CD4-positive, alpha-beta T cell treated with Interleukin-15 for 4 hours (primary cell): ENCODE measurements at places on chromosomes 13 and 19.

GRCh38 chr13:110319774-110320509 lies 12.9 kb downstream of the COL4A2 start:
- no peak for DNase-seq

DNA sequence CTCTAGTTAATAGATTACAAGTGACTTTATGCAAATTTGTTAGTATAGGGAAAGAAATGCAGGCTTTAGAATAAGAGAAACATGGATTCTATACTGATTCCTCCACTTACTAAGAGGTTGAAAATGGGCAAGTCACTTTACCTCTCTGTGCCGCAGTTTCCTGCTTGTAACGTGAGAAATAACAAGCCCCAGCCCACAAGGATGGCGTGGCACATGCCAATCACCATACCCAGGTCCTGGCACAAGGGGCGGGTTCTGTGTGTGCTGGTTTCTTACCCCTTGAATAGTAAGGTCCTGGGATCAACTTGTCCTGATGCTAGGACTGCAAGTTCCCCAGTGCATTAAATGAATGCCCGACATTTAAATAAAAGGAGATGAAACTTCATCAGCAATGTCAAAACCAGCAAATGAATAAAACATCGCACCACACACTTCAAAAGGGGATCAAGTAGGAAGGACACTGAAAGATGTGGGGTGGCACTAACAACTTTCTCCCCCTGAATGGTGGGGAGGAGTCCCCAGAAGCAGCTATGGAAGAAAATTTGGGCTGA lies 7.9 kb upstream of the SIGLEC9 start:
- DNase-seq = peak; percentile 30

- no peak for DNase-seq
These were observed 25.6 kb upstream of the GARRE1 start for GRCh38 chr19:34228762-34229161.

DNA sequence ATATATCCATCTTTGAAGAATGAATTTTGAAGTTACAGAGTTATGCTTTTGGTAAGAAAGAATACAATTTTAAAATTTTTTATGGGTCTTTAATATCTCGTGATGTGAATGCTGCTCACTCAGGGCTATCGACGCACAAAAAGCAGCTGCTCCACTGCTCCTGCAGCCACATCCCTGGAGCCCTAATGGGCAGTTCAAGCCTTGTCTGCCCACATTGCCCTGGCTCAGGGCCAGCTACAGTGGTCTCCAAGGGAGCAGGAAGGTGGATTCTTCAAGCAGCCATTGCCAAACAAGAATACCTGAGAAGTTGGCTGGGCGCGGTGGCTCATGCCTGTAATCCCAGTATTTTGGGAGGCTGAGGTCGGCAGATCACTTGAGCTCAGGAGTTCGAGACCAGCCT lies 85.8 kb downstream of the IPO5 start:
- DNase-seq = no peak

GRCh38 chr19:2703691-2704216 lies 1.3 kb upstream of the GNG7 start:
- no peak for DNase-seq

GRCh38 chr13:42215578-42216421 lies 56.2 kb upstream of the AKAP11 start:
- DNase-seq = peak; percentile 9

DNA sequence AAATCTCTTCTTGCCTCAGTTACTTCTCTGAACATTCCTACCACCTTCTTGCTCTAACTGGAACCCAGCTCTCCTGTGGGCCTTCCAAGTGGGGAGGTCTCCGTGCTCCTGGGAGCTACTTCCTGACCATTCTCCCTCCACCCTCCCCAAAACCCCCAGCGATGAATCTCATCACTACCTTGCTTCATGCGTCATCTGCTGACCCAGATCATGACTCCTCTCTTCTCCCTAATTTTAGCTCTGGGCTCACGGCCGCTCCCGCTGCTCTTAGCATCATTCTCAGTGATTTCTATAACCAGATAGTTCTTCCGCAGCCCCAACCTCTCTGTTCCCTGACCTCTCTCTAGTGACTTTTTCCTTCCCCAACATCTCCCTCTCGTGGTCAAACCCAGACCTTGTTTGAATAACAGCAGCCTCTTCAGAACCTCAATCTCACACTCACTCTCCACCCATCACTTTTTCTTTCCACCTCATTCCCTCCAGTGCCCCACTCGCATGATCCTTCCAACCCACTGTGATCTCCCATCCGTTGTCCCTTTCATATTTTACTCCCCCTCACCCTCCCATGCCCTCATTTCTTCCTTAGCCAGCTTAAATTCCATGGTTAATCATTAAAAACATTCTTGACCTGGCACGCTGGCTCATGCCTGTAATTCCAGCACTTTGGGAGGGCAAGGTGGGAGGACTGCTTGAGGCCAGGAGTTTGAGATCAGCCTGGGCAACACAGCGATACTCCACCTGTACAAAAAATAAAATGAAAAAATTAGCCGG lies 21.8 kb downstream of the MRPS12 start:
- DNase-seq = peak; percentile 38

- no peak for DNase-seq
These were observed 18.0 kb downstream of the SLC5A5 start for GRCh38 chr19:17889609-17890214.

GRCh38 chr19:51440846-51441409 lies 17.3 kb downstream of the SIGLEC8 start:
- no peak for DNase-seq

GRCh38 chr19:15170345-15170744 lies 30.4 kb downstream of the NOTCH3 start:
- no peak for DNase-seq

GRCh38 chr19:30046522-30046921 lies 104.5 kb downstream of the URI1 start:
- DNase-seq = no peak
